ENCODE measurements at places on chromosomes 12 and 14. TPM values are rescaled to one million over a fixed set of nuclear protein-coding genes. Genes with fewer than 3 reads are reported as not detected.

- no peak for DNase-seq
Observed at GRCh38 chr12:50620978-50621360, 116.2 kb downstream of the DIP2B start.

GRCh38 chr14:102768223-102769048 lies 8.8 kb upstream of the TRAF3 start:
- no peak for DNase-seq

DNA sequence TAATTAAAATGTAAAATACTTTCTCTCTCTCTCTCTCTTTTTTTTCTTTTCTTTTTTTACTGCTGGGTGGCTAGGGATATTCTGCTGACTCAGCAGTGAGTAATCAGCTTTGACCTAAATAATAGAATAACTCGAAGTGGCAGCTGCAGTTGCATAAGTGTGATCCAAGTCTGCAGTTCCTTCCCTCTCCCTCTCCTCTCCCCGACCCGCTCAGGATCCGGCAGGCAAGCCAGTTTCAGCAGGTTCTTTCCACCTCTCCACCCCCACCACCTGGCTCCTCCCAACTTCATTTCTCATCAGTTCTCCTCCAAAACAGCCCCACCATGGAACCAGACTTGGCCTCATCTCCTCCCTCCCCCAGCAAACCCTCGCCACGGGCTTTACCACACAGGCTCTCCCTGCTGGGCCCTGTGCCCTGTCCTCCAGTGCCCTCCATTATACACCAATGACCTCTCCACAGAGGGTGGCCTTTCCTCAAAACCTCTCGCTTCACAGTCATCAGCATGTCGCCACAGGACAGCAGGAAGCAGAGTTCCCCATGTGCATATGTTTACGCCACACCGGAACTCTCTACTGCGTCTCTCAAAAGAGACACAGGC lies 22.4 kb downstream of the SLC7A8 start:
- DNase-seq = no peak

GRCh38 chr14:101594511-101595148 lies 33.3 kb downstream of the DIO3 start:
- DNase-seq = no peak

The TMEM179 gene
- 28.8 TPM for total RNA-seq

Measured in glutamatergic neuron (in vitro differentiated cells).